ENCODE measurements at places on chromosomes 13 and 19.

DNA sequence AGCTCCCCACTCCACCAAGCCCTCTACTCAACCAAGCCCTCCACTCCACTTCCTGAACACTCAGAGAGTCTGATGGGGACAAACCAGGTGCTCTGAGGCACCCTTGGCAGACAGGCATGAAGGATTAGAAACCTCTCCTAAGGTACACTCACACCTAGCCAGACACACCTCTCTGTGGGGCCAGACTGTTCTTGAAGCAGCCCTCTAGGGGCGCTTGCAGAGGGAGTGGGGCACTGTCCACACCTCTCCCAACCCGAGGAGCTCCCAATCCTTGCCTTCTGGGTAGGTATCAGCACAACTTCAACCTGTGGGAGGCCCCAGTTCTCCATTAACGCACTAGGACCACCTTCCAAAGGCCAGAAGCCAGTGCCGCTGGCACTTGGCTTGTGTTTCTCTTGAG is 108.7 kb upstream of the VSTM2B start:
- no peak for DNase-seq

DNA sequence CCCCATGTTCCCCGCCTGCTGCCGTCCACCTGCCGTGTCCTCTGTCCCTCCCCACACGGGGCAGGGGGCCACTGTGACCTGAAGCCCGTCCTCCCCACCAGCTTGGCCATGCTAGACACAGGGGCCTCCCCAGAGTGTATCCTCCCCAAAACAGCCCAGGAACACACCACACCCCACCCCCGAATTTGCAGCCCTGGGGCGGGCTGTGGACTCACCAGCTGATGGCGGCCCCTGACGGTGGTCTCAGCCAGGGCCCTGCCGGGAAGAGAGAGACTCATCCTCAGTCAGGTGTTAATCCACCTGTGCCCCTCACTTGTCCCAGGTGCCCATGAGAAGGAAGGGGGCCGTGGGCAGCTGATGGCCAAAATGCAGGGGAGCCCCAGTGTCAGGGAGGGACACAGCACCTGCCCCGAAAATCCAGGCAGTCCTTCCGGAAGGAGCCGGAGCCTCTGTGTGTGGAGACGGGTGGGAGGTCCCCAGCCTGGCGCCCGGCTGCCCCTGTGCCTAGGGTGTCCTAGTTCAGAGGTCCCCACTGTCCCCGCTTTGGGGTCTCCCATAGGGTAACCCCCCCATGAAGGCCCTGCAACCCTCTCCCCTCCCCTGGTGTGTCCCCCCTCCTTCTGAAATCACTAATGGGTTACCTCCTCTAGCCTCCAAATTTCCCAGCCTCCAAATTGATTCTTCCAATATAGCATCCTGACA is 39.3 kb upstream of the TCF3 start:
- DNase-seq = no peak

DNA sequence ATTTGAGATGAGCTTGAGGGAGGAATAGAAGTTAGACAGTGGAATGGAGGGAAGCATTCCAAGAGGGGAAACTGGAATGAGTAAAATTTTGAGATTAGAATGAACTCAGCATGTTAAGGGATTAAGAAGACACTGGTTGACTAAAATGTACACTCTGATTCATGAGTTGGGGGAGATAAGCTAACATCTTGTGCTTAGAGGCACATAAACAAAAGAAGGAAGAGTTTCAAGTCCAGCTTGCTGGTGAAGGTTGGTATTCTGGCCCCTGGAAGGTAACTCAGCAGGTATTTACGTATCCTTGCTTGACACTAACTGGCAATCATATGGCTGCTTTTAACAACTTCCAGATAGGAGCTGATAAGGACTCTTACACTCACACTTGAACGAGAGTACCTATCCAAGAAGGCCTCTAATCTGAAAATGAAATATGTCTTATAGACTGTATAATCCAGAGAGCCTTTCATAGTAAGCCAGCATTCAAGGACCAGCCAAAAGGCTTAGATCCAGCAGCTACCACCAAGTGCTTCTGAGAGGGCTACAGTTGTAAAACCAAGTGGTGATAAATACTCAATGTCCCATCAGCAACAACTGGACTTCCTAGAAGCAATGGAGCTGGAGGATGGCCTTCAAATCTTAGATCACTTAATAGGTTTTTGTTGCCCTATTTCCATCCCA is 149.7 kb upstream of the SERP2 start:
- DNase-seq = no peak

DNA sequence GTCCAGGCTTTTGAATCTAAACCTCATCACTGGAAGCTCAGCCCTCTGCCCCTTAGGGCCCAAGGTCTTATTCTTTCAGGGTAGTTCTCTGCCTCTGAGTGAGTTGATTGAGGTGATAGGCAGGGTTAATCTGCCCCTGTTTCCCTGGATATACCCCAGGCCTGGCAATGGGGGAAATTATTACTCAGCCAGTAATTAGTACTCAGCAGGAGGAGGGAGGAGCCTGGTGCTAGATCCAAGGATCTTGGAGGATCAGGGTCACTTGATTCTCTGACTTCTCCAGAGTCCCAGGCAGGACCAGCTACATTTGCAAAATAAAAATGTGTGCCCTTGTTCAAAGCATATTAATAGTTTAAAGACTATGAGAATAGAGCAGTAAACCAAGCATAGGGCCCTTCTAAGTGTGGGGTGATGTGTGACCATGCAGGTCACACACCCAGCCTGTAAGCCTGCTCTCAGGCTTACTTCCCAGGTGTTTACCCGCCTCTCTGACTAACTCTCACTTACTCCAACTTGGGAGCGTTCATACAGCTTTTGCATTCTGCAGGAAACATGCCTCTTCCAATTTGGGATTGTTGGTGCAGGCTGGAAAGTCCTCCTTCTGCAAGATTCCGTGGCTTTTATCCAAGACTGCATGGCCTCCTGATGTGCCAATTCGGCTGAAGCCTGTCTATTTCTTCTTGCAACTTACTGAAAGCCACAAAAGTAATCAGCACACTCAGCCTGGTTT is 7.9 kb upstream of the STK24 start:
- no peak for DNase-seq

DNA sequence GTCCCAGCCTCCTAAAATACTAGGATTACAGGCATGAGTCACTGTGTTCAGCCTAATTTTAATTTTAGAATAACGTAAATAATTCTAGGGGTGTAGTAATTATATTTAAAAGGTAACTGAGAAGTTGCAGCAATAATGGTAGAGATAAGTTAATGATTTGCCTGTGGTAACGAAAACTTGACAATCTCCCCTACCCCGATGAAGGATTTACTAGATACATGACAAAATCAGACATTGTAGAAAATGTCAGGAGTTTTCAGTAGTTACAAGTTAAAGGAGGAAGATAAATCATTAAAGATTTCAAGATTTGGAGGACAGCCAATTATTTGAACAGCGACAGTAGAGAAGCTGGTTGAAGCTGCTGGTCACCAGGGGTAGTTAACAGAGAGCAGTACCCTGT is 652.2 kb upstream of the PCDH20 start:
- no peak for DNase-seq

- DNase-seq = no peak
Measured at GRCh38 chr13:36513266-36513665, 81.0 kb downstream of the CCNA1 start.

DNA sequence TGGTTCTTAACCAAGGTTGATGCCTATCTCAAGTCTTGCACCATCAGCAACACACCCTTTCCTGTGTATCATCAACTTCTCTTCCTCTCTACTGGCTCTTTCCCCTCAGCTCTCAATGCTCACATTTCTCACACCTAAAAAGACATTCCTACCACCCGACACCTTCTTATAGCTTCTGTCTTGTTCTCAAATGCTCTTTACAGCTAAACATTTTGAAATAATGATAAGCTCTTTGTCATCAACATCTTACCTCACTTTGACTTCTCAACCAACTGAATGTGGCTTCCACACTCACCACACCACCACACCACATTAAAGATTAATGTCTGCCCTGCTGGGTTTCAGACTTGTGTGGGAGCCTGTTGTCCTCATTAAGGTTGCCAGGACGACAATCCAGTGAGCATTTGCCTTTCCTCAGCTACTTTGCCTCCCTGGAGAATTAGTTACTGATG is 67.8 kb downstream of the RXFP2 start:
- DNase-seq = no peak

GRCh38 chr13:97077341-97077740 is 83.1 kb upstream of the OXGR1 start:
- no peak for DNase-seq

DNA sequence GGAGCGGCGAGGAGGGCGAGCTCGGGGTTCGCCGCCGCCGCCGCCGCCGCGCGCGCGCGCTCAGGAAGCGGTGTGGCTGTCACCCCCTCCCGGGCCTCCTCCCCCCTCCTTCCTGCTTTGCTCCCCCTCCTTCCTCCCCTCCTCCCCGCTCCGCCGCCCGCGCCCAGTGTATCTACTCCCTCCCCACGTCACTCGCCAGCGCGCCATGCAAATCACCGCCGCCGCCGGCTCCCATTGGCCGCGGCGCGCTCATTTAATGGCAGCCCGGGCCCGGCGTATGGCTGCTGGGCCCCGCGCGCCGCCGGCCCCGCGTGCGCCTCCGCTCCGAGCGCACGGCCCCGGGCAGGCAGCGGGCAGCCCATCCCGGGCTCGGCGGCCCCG is 335 bp upstream of the SOX1 start:
- DNase-seq = peak; percentile 89

GRCh38 chr19:51719251-51719988 is 4.4 kb downstream of the HAS1 start:
- DNase-seq = no peak

All from neural crest cell (in vitro differentiated cells).